ENCODE measurements at places on chromosomes 7 and 10.
A peak's percentile ranks its signal among the peaks of the same experiment; 100 is the strongest.

GRCh38 chr7:135330088-135330487 lies 96.5 kb downstream of the STRA8 start:
- DNase-seq = no peak

DNA sequence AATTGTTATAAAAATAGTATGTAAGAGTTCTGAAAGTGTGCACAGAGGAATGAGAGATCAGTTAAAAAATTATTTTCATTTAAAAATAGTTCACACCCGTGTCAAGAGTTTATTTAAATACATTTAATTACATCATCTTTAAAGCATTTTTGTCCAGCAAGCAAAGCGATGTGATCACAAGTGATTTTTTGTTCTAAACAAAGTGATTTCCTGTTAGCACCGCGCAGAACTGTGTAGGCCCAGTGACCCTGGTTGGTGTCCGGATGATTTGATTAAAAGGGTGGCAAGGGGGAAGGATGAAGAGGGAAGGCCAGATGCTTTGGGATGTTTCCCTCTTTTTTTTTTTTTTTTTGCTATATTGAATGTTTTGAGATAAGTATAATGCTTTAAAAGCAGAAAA lies 227.8 kb upstream of the PITRM1 start:
- DNase-seq = no peak

GRCh38 chr7:17580141-17580540 lies 281.7 kb downstream of the AHR start:
- no peak for DNase-seq

GRCh38 chr10:22170582-22170981 lies 47.2 kb downstream of the EBLN1 start:
- no peak for DNase-seq

GRCh38 chr7:111027396-111027795 lies 63.5 kb upstream of the LRRN3 start:
- DNase-seq = no peak

- DNase-seq = no peak
These were observed 639.9 kb downstream of the TYW1 start for GRCh38 chr7:67636348-67637022.

DNA sequence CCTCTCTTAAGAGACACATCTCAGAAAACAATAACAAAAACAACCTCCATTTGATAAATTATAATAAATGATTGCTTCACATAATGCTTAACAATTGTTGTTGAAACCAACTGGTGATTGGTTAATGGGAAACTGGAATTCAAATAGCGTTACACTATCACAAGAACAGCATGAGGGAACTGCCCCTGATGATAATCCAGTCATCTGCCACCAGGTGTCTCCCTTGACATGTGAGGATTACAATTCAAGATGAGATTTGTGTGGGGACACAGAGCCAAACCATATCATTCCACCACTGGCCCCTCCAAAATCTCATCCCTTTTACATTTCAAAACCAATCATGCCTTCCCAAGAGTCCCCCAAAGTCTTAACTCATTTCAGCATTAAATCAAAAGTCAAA lies 375.9 kb downstream of the BMPER start:
- no peak for DNase-seq

- DNase-seq = no peak
These were observed 153.2 kb upstream of the LYZL2 start for GRCh38 chr10:30782537-30783461.

GRCh38 chr10:130714742-130715467 lies 578.7 kb downstream of the GLRX3 start:
- no peak for DNase-seq

- peak; percentile 58 for DNase-seq
These were observed 35.8 kb upstream of the GALNTL5 start for GRCh38 chr7:151920488-151920887.

DNA sequence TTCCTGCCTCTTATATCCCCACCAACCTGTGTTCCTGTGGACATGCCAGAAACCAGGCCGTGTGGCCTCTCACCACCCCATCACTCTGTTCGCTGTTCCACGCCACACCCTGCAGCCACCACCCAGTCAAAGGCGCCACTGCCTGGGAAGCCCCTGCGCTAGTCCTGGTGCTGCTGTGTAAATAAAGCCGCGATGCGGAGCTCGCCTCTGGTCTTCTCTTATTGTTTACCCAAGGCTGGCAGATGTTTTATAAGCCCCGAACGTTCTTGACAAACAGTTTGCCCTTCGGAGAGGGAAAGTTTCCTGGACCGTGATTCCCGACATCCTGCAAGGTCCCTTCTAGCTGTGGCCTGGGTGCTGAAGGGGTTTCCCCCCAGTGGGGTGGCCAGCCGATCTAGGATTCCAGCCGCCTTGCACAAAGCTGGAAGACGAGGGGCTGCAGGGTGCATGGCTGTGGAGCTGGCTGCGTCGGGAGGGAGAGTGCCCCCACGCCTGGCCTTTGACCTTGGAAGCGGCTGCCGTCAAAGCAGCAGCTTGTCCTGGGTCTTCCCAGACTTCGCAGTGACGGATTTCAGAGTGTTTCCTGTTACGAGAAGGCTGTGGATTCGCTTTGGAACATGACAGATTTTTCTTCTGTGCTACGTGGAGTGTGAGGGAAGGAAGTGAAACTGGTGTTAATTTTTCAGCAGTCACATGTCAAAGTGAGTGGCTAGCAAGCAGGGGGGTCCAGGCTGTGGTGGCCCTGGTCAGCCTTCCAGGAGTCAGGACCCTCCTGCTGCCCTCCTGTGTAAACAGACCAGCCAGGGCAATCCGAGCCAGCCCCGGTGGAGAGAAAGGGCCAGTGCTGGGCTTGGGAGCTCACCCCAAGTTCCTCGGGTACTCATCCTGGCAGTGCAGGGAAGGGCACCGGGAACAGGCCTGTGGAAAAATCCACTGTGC lies 61.6 kb downstream of the LHPP start:
- DNase-seq = no peak

- no peak for DNase-seq
These were observed 75.7 kb downstream of the DNAJC1 start for GRCh38 chr10:21927631-21928353.

DNA sequence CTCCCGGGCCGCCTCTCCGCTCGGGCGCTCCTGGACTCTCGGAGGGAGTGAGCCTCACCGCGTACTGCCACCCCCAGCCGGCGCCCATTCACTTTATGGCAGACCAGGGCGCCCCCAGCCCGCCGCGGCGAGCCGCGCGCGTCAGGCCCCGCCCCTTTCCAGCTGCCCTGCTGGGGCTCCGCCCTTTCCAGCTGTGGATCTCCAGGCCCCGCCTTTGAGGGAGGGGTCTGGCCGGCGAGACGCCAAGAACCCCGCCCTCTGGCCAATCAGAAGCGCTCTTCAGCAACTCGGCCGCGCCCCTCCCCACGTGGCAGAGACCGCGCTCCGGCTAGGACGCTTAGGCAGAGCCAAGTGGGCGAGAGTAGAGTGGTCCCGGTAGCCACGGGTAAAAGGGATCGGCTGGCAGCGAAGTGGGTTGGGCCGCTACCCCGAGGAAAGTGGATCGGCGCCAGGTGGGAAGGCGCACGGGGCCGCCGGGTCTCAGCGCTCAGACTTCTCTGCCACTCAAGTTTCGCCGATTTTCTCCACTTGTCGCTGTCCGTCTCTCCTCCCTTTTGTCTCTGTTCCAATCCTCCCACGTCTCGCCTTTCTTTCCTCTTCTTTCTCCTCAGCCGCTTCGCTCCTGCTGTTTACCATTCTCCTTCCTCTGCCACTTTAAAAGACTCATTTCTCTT lies at the start of gene PITX3:
TSS of gene PITX3 (minus strand) at position 69 of the 674 bp plus-strand sequence. CDS start 9,432 bp downstream, outside the sequence.
- DNase-seq = peak; percentile 95

DNA sequence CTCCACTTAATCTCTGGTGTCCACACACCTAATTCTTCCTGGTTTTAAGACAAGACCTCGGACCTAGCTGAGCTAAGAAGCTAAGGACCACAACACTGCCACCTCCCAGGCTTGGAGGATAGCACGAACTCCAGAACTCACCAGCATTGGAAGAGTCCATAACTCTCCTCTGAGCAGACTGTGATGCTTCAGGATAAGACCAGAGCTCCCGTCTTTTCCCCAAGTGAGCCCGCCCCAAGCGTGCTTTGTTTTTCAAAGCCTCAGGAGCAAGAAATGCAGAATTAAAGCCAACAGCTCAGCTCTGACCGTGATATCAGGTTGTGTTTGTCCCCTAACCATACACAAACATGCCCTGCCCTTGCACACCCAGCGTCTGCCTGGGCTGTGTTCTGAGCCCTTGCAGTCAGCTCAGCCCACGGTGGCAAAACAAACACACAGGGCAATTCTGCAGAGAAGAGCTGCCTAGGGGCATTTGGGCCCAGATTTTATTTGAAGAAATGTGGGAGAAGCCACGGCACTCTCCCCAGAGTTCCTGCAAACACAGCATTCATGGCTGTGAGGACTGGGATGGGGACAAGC lies 145.4 kb downstream of the WDR11 start:
- no peak for DNase-seq

GRCh38 chr7:100745184-100745583 lies 11.8 kb downstream of the ZAN start:
- DNase-seq = no peak

DNA sequence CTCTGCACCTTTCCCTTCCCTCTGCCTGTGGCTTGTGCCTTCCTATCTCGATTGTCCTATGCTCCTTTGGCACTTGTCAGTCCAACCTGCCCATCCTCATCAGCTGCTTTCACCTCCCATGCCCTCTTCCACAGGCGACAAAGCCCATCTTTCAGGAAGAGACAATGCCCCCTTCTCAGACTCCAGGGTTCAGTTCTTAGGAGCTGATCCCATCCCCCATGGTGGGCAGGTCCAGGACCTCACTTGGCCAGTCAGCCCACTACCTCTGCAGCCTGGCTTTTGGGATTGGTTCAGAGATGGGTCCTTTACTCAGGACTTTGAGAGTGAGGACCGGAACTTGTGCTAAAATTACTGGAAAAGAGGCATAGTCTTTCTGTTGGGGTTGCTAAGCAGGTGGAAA lies 74.0 kb upstream of the NANOS1 start:
- no peak for DNase-seq

- no peak for DNase-seq
These were observed 88.9 kb upstream of the KLF6 start for GRCh38 chr10:3873728-3874461.

- no peak for DNase-seq
These were observed 15.4 kb downstream of the AQP1 start for GRCh38 chr7:30927040-30927439.

DNA sequence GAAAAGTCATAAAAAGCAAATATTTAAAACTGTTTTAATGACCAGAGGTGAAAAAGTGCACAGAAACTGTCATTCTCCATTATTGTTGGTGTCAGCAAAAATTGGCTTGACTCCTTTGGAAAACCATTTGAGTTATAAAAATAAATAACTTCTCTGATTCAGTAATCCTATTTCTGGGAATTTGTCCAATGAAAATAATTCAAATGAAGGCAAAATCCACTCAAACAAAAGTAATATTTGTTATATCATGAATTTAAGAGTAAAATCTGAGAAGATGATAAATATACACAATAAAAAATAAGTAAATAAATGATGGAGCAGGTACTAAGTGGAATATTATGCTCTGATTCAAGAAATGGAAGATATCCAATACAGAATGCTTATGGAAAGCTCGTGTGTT lies 326.6 kb upstream of the KLF6 start:
- no peak for DNase-seq

- no peak for DNase-seq
These were observed 830 bp downstream of the MET start for GRCh38 chr7:116672596-116673456.

GRCh38 chr7:130433301-130433700 lies 7.5 kb downstream of the CEP41 start:
- DNase-seq = no peak

GRCh38 chr7:155448632-155449007 lies 9.3 kb upstream of the EN2 start:
- no peak for DNase-seq

- DNase-seq = no peak
These were observed 239.4 kb downstream of the TNS3 start for GRCh38 chr7:47342296-47343060.

DNA sequence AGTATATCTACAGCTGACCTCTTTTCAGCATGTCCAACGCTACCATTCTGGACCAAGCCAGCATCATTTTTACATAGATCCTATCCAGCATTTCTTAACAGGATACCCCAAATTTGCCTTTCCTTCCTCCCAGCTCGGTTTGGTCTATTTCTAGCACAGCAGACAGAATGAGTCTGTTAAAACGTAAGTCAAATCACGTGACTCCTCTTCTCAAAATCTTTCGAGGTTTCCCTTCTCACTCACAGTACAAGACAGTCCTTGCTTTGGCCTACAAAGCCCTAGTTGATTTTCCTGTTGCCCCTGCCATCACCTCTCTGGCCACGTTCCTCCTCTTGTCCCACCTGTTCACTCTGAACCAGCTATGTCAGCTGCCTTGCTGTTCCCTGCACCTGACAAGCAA lies 711.7 kb downstream of the SORCS3 start:
- DNase-seq = no peak

- DNase-seq = no peak
These were observed 177.5 kb downstream of the RELN start for GRCh38 chr7:103811997-103812396.

GRCh38 chr7:130356121-130356875 lies 11.7 kb downstream of the CPA5 start:
- DNase-seq = no peak

GRCh38 chr7:40799493-40800403 lies 664.9 kb downstream of the SUGCT start:
- DNase-seq = no peak

DNA sequence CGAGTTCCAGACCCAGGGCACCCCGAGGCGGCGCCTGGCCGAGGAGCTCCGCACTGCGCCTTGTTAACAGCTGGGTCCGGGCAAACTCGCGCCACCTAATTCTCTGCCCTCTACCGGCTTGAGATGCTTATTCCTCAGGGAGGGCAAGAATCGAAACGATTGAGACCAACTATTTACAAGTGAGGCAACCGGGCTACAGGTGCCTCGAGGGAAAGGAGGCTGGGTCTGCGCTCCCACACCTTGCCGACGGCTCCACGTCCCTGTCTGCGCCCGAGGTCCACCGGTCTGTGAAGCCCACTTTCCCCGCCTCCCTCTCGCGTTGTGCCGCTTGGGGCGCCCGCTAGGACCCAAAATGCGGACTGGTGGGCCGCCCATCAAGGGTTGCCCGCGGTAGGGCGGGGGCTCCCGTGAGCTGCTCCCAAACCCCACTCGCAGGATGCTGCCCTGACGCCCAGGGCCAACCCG lies 527 bp downstream of the AKR1B1 start:
- no peak for DNase-seq

DNA sequence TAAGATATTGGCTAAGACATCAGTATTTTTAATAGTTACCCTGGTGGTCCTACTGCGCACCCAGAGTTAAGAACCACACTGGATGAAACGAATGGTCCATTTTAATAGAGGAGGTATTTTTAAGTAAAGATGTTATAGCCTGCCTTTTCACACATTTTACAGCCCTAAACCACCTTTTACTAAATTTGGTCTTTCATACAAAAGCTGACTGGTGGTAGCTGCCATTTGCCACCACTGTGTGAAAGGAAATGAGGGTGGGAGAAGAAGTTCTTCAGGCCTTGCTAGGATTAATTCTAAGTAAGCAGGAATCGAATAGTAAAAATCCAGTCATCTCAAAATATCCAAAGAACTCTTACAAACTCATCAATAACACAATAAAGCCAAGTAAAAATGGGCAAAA lies 15.2 kb upstream of the APBB1IP start:
- DNase-seq = no peak

DNA sequence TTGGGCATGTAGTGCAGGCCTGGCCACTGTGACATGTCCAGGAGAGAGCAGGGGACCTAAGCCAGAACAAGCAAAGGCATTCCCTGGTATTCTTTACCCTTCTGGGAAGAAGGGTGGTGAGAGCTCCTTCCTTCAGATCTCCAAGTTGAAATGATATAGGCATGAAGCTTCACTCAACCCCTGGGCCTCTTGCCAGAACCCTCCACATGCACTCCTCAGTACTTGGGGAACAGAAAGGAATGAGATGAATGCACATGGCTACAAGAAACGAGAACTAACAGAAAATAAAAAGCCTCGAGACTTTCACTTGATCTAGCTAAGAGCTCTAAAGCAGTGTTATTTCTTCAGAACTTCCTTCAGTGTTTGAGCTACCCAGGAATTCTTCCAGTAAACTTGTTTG lies 262.2 kb downstream of the ETV1 start:
- DNase-seq = no peak

All from ascending aorta (tissue), 2 donors.